ENCODE measurements at places on chromosomes 6 and 20. TPM values are rescaled to one million over a fixed set of nuclear protein-coding genes. Genes with fewer than 3 reads are reported as not detected.

DNA sequence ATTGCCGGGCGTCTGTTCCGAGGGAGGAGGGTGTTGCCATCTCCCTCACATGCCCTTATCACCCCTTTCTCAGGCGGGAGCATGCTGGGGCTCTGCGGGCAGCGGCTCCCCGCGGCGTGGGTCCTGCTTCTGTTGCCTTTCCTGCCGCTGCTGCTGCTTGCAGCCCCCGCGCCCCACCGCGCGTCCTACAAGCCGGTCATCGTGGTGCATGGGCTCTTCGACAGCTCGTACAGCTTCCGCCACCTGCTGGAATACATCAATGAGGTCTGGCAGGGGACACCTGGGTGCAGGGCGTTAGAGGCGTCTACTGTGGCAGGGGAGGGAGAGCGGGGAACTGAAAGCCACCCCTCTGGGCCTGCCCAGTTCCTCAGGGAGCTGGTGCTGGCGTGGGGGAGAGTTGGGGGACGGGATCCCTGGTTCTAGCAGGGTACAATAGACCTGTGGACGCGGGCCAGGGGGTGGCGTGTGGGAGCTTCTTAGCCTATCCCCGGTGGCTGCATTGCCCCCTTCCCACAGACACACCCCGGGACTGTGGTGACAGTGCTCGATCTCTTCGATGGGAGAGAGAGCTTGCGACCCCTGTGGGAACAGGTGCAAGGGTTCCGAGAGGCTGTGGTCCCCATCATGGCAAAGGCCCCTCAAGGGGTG is 697 bp downstream of the PPT2 start:
- peak; percentile 70 for DNase-seq

DNA sequence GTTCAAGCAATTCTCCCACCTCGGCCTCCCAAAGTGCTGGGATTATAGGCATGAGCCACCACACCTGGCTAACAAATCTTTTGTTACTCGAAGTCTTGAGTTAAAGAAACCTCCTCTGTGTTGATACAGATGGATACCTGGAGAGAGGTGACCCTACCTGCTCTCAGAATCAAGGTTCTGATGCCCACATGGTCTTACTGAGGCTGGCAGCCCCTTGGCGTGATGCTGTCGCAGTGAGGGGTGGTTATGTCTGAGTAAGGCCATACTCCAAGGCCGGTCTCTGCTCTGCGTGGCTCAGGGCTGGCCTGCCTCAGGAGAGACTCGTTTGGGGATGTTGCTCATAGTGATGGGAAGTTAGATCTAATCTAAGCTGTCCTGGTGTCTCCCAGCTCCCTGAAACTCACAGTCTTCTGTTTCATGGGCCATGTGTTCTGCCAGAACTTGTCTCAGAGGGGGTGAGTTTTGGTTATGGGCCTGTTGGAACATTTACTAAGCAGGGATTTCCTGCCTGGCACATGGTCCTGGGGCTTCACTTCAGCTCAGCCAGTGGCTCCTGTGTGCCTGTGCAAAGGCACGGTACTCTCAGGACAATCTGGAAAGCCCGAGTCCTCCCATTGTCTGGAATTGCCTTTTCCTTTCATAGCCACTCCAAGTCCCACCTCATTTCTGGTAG is 17.5 kb upstream of the TRAF3IP2 start:
- DNase-seq: peak; percentile 42

- DNase-seq: no peak
These were observed 220.7 kb upstream of the DEFB112 start for GRCh38 chr6:50270415-50270814.

The SNAP25 gene
- total RNA-seq: 0.74 TPM

The TNF gene
- not detected for total RNA-seq
